ENCODE measurements at places on chromosomes 7 and 10.

GRCh38 chr10:111117528-111118277 lies 40.9 kb downstream of the ADRA2A start:
- DNase-seq: no peak

- DNase-seq: no peak
Measured at GRCh38 chr7:93574269-93574645, 267 bp downstream of the CALCR start.

DNA sequence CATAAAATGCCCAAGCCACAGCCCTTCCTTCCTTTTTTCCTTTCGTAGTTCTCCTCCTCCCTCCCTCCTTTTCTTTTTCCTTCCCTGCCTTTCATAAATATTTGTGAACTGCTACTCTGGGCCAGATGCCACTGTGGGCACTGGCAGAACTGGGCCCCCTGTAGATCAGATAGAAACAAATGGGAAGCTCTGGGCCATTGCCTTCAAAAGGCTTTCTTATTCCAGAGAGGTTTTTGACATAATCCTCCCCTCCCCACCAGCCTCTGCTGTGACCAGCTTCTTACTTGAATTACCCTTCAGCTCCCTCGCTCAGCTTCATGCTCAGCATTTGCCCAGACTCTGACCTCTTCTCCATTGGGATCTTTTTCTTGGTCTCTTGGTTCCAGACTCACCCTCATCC lies 886.8 kb downstream of the LRMDA start:
- no peak for DNase-seq

- no peak for DNase-seq
Measured at GRCh38 chr10:49532461-49532860, 6.5 kb downstream of the ERCC6 start.

DNA sequence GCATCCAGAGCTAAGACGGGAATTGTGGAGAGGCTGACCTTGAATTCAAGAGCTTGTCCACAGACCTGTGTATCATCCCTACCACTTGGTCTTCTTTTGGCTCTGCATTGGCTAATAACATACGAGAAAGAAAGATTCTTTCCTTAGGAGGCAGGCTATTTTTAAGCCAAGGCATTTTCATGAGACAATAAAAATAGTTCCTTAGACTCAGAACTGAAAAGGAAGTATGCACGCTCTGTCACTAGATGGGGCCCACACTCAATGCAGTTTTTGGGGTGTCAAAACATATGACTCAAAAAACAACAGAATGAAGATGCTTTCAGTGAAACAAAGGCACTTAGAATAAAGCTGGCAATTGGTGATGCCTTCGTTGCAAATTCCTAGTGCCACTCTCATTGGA lies 265.9 kb upstream of the DGKB start:
- DNase-seq: no peak

DNA sequence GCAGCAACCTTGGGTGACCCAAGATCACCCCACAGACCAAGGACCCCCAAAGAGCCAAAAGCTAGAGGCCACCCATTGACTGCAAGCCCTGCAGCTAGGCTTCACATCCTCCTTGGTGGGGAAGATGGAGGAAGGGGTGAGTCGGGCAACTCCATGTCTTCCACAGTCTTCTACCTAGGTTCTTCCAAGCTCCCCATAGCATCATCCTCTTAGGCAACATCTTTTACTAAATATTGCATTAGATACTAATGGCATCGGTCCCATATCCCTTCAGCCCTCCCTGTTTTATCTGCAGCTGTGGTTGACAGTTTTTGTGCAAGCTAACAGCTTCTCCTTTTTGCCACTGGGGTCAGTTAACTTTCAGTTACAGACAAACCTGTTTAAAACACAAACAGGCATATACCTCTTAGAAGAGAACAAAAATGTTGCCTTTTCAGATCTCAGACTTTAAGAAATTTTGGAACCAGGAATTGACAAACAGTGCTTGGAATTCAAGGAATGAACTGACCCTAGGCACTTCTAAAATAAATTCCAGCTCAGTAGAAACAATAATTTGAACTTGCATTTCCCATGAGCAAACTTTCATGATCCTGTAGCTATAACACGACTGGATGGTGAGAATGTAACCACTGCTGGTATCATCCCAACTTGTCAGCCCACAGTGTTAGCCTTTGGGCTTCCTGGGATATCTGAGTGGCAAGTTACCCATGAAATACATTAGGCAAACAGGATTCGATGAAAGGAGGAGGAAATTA lies 33.9 kb upstream of the MSMB start:
- no peak for DNase-seq
